Activated T-cell treated with anti-CD3 and anti-CD28 coated beads, Interleukin-2, amount 50 U/mL, for 48 hours (primary cell): ENCODE measurements at places on chromosomes 5 and 9.

DNA sequence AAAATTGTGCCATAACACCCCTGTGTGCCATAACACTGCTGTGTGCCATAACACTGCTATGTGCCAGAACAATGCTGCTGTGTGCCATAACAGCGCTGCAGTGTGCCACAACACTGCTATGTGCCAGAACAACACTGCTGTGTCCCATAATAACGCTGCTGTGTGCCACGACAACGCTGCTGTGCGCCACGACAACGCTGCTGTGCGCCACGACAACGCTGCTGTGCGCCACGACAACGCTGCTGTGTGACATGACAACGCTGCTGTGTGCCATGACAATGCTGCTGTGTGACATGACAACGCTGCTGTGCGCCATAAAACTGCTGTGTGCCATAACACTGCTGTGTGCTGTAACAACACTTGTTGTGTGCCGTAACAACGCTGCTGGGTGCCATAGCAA, 25.9 kb downstream of the CFAP90 start:
- no peak for DNase-seq

GRCh38 chr9:120935383-120935857, 8.8 kb upstream of the TRAF1 start:
- DNase-seq: peak; percentile 55

- no peak for DNase-seq
Measured at GRCh38 chr9:123455187-123455586, 99.2 kb downstream of the CRB2 start.

DNA sequence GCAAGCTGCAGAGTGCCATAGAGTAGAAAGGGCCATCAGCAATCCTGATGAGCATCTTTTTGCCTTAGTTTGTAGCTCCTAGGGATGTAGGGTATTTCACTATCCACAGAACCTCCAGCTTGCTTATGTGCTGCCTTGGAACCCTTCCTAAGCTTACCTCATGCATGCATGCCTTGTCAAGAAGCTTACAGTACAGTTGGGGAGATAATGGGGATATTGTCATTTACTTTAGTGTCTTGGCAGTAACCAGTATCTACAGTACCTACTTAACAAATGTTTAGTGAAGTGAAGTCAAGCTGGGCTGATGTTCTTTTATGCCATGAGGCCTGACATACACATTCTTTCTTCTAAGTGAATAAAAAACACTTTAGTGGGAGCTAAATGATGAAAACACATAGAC, 164.6 kb upstream of the PPP1R2B start:
- DNase-seq: no peak

- DNase-seq: no peak
Measured at GRCh38 chr5:169719360-169720314, 82.6 kb downstream of the DOCK2 start.

DNA sequence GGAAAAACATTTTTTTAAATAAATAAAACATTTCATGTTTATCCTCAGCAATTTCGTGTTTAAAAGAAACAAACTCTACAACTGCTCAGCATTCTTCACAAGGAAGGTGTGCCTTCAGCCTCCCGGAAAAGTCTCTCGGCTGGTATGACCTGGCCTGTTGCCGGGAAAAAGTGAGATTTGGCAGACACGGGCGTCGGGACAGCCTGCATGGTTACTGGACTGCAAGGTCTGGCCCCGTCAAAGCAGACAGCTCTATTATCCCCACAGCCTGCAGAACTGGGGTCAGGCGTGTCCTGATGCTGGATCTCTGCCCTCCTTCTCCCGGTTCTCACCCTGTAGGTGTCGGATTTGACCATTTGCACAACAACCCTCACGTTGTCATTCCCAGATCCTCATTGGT, 120.3 kb upstream of the SPATA31C2 start:
- no peak for DNase-seq

DNA sequence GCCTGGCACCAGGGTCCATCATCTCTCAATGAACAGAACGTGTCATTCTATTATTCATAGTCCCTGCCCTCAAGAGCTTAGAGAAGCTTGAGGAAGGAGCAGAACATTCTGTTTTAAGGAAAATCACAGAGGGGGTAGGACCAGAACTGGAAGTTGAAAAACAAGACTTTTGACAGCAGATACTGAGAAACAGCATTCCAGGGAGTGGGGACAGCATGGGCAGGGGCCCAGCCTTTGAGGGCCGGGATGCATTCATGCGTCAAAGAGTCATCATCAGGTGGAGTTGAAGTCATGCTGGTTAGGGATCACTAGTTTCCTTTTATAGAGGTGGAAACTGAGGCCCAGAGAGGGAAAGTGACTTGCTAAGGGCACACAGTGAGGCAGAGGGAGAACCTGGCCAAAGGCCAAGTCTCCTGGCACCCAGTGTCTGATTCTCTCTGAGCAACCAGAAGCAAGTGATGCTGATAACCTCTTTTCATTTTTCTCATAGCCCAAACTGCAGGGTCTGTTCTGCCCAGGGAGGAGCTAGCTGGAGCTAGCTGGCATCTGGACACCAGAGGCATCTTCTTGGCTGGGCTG, 41.5 kb upstream of the STXBP1 start:
- no peak for DNase-seq

- DNase-seq: no peak
Measured at GRCh38 chr9:82346040-82346439, 357.5 kb downstream of the SPATA31D1 start.

- no peak for DNase-seq
Measured at GRCh38 chr5:43034591-43034968, 5.5 kb downstream of the ANXA2R start.

- no peak for DNase-seq
Measured at GRCh38 chr5:24633715-24634325, 11.0 kb downstream of the CDH10 start.

DNA sequence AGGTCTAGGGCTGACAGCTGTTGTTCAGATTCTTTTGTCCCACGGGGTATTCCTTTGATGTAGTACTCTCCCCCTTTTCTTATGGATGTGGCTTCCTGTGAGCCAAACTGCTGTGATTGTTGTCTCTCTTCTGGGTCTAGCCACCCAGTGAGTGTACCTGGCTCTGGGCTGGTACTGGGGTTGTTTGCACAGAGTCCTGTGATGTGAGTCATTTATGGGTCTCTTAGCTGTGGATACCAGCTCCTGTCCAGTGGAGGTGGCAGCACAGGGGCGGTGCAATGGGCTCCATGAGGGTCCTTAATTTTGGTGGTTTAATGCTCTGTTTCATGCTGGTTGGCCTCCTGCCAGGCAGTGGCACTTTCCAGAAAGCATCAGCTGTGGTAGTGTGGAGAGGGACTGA, 161.3 kb downstream of the CAVIN4 start:
- no peak for DNase-seq

DNA sequence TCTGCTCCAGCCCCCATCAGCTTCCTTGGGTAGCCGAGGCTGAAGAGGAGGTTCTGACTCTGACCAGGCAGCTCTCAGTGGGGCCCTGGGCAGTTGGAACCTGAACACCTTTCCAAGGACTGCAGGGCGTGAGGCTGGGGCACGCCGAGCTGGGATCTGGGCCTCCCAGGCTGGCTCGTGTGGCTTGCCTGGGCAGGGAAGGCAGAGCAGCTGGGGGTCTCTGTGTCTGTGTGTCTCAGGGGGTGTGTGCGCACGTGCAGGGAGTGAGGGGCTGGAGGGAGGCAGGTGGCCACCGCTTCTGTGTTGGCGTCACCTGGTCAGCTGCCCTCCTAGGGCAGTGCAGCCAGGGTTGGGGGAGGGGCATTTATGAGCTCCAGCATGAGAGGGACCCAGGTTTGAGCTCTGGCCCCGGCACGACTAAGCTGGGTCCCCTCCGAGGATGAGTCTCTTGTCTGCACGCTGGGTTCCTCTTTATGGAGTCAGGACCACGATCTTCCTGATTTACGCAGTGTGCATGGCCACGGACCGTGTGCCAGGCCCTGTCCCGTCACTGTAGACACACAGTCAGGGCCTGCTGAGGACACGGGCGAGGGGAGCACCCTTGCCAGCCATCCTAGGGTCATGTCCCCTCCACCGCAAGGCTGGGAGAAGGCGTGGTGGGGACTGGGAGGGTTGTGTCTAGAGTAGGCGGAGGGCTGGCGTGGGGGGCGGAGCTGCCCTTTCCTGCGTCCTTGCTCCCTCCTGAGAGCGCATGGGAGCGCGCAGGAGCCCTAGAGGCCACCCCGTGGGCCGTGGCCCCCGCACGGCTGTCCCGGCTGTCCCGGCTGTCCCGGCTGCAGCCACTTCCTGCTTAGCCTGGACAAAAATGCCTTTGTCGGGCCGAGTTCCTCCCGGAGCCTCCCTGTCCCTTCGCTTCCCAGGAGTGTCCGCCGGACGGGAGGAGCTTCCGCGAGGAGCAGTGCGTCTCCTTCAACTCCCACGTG, 4.6 kb downstream of the ADAMTSL2 start:
- no peak for DNase-seq

DNA sequence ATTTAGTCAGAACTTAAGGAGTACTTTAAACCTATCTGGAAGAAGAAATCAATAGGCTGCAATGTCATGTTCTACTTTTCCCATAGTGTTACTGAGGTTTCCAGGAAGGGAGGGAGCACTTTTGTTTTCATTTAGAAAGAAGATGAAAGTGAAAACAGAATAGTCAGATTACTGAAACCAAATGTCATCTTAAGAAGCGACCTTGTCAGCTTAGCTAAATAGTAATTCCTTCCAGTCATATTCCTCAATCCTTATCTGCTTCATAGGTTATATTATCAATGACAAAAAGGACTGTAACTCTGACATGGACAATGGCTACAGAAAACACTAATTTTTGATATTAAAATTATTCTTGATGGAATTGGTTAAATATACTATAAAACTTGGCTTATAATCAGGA, 27.7 kb downstream of the SAR1B start:
- no peak for DNase-seq

- no peak for DNase-seq
Measured at GRCh38 chr5:39755452-39755851, 330.7 kb upstream of the DAB2 start.

- no peak for DNase-seq
Measured at GRCh38 chr9:71680189-71680980, 87.9 kb downstream of the CEMIP2 start.

DNA sequence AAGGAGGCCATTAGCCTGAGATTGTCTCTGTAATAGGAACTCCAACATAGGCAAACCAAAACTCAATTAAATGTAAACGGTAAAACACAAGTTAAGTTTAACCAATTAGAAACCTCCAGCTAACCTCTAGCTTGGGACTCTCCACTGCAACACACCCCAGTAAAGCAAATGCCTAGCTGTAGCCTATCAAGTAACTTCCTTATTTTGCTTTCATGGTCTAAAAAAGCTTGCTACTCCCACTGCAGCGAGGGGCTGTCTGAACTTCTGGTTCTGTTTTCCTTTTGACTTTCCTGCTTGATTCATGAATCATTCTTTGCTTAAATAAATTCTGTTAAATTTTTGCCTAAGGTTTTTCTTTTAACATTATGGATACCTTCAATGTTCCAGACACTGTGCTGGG, 24.4 kb upstream of the C5orf46 start:
- no peak for DNase-seq

DNA sequence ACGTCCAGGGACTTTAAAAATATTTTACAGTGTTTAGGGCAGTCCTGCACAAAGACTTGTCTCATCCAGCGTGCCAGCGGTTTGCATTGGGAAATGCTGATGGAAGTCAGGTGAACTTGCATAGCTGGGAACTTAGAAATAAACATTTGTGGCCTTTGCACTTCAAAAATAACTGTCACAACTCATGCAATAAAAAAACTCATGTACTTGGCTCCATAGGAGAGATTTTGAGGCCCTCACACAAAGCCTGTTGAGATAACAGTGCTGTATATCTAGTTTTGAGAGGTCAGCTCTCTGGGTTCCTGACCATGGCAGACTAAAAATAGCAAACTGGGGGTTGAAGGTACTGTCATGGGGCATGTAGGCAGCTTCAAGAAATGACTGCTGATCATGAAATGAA, 5.5 kb downstream of the COMMD10 start:
- DNase-seq: no peak

- DNase-seq: no peak
Measured at GRCh38 chr5:164336276-164336675, 830.9 kb downstream of the MAT2B start.

GRCh38 chr5:168086104-168086610, 205.3 kb upstream of the WWC1 start:
- DNase-seq: no peak

GRCh38 chr9:126636983-126637798, 23.5 kb downstream of the LMX1B start:
- DNase-seq: no peak

- DNase-seq: no peak
Measured at GRCh38 chr5:70440-70839, 21.5 kb upstream of the PLEKHG4B start.

- DNase-seq: no peak
Measured at GRCh38 chr5:112634166-112634565, 103.5 kb upstream of the APC start.

DNA sequence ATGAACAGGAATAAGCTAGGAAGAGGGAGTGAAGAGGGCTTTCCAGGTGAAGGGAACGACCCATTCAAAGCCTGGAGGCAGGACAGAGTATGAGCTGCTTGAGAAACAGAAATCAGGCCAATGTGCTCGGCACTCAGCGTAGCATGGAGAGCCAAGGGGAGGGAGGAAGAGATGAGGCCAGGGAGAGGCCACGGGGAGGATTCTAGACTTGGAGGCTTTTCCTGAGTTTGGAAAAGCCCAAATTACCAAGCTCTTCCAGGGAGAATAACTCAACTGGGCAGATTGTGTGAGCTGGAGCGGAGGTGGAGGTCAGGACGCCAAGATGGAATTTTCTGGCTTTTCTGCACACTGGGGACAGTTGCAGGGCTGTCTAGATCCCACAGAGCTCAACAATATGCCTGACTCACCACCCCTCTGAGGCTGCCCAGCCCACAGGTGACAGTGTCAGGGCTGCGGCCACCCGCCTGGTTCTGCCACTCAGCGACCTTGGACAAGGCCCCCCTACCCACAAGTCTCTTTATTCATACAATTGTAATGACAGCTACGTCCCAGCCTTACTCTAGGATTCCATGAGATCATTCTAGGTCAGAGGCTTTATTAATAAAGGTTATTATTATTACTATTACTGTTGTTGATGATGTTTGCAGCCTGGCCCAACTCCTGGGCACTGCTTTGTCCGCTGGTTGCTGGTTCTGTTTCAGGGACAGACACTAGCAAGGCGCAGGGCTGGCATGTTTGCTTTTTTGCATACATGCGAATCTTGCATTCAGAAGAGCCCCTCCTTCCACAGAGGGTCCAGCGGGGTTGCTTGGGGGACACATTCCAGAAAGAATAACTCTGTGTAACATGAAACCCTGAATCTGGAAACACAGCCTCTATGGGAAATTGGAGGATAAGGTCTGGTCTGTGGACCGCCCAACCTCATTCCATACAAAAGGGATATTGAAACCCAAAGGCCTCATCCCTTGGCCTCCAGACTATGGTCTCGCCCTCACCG, 9.4 kb upstream of the LMX1B start:
- DNase-seq: no peak

GRCh38 chr5:176824604-176825003, 14.2 kb downstream of the UNC5A start:
- no peak for DNase-seq
